Left hindlimb (tissue), 1 donor: ENCODE measurements at places on chromosomes 13 and 19.

DNA sequence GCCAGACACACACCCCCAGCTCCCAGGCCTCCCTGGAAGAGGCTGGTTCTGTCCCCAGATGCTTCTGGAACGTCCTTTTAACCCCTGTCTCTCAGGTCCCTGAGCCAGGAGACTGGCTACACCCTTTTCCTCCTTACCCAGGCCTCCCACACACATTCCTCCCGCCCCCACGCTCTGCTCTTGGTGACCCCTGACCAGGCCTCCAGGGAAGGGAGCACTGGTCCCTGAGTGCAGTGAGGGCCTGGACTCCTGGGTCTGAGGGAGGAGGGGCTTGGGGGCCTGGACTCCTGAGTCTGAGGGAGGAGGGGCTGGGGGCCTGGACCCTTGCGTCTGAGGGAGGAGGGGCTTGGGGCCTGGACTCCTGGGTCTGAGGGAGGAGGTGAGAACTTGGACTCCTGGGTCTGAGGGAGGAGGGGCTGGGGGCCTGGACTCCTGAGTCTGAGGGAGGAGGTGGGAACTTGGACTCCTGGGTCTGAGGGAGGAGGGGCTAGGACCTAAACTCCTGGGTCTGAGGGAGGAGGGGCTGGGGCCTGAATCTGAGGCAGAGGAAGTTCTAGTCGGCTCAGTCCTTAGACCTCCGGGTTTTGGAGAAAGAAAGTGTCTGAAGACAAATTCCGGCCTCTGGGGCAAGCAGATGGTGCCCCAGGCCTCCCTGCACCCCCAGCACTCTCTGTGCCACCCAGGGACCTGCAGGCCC is 527 bp downstream of the KLK6 start:
- DNase-seq: no peak

- no peak for DNase-seq
Observed at GRCh38 chr13:39509616-39510315, 93.2 kb downstream of the LHFPL6 start.

DNA sequence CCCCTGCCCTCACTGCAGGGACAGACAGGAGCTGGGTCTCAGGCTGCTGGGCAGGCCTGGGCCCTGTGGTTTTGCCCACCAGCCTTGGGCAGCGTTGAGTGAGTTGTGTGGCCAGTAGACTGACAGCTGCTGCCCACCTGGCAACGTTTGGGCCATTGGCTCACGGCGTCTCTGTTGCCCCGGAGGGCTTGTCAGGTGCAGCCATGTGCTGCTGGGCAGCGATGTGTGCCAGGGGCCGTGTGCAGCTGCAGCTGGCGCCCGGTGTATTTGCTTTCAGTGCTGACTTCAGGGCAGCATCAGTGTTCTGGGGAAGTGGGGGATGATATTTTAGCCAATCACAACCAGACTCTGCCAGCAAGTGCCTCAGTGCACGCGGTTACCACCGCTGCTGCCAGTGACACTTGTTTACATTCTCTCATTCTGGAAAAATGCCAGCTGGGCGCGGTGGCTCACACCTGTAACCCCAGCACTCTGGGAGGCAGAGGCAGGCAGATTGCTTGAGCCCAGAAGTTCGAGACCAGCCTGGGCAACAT is 10.6 kb downstream of the FZR1 start:
- DNase-seq: no peak

GRCh38 chr13:97388373-97388772 is 45.6 kb upstream of the RAP2A start:
- DNase-seq: no peak

DNA sequence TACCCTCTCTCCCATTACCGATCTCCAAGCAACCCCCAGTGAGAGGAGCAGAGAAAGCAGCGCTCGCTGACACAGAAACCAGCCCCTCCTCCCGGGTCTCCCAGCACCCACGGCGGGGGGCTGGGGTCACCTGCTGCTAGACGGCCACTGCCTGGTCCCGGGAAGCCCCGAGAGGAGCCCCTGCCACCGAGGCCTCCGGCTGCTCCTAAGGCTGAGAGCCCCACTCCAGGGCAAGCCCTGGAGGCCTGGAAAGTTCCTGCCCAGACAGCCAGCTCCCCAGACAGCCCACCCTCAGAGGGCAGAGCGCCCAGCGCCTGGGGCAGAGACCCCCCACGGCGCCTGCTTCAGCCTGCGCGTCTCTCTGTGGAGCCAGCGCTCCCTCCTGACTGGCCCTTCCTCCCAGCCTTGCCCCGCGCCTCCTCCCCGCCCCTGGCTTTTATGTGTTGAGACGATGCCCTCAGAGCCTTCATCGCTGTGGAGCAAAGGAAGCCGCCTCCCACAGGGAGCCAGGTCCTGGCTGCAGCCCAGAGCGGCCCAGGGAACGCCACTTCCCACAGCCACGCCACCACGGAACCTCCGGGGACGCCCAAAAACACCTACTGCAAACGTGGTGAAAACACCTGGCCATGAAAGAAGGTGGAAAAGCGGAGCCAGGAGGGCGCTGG is 51.1 kb downstream of the MLLT1 start:
- DNase-seq: no peak

- no peak for DNase-seq
Observed at GRCh38 chr19:16334411-16334810, 9.8 kb downstream of the KLF2 start.

GRCh38 chr19:30064348-30064699 is 122.3 kb downstream of the URI1 start:
- DNase-seq: no peak

- no peak for DNase-seq
Observed at GRCh38 chr19:42431486-42431885, 4.3 kb upstream of the LIPE start.

DNA sequence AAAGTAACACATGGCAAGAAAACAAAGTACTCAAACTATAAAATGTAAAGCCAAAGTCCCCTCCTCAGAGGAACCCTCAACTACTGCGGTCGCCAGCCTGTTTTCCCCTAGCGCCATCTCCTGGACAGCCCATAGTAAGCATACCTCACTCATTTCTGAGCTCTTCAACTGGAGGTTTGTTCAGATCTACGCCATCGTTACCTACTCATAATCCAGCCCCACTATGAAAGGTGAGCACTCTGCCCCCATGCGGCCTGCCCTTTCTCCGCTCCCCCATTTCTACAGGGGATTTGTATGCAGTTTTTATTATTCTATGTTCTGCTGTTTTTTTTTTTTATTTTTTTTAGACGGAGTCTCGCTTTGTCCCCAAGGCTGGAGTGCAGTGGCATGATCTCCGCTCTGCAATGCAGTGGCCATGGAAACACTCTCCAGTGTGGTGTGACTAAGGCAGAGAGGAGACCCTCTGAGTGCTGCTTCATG is 26.2 kb downstream of the OPA3 start:
- no peak for DNase-seq

DNA sequence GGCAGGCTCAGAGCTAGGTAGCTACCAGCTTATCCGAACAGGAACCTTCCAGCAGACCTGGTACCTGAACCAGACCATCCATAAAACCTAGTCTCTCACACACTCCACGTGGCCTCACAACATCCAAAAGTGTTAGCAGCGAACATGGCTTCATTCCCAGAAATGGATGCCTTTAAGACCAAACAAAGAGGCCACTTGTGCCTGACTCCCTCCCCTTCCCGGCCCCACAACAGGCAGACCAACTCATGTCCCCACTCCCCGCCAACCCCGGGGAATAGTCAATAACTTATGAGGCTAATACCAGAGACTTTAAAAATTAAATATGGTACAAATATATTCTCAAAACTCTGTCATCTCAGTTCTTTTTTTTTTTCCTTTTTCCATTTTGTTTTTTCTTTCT is 46.2 kb downstream of the ZNF557 start:
- no peak for DNase-seq

GRCh38 chr13:107573184-107573583 is 642.2 kb downstream of the LIG4 start:
- DNase-seq: no peak

- no peak for DNase-seq
Observed at GRCh38 chr13:80029170-80029569, 311.8 kb downstream of the SPRY2 start.

DNA sequence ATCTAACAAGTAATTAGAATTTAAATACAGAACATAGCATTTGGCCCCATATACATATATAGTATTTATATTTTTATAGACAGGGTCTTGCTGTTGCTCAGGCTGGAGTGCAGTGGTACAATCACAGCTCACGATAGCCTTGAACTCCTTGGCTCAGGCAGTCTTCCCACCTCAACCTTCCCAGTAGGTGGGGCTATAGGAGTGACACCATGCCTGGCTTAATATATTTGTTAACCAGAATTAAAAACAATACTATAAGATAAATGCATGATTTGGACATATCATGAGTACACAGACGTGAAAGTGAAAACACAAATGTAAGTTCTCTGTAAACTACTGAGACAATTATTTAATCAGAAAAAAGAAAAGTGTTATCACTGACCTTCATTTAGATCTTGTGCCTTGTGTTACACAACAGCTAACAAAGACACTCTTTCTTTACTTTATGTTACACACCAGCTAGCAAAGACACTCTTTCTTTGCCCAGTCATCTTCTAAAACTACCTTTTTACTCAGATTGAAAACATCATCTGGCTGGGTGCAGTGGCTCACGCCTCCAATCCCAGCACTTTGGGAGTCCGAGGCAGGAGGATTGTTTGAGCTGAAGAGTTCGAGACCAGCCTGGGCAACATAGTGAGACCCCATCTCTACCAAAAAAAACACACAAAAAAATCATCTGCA is 22.6 kb downstream of the CARS2 start:
- no peak for DNase-seq

GRCh38 chr13:31301119-31301518 is 101.3 kb downstream of the B3GLCT start:
- no peak for DNase-seq

GRCh38 chr13:110408286-110408685 is 101.2 kb downstream of the COL4A2 start:
- no peak for DNase-seq

GRCh38 chr13:95185851-95186250 is 115.4 kb downstream of the ABCC4 start:
- DNase-seq: no peak

GRCh38 chr13:90793261-90793820 is 554.1 kb upstream of the MIR17HG start:
- DNase-seq: no peak

DNA sequence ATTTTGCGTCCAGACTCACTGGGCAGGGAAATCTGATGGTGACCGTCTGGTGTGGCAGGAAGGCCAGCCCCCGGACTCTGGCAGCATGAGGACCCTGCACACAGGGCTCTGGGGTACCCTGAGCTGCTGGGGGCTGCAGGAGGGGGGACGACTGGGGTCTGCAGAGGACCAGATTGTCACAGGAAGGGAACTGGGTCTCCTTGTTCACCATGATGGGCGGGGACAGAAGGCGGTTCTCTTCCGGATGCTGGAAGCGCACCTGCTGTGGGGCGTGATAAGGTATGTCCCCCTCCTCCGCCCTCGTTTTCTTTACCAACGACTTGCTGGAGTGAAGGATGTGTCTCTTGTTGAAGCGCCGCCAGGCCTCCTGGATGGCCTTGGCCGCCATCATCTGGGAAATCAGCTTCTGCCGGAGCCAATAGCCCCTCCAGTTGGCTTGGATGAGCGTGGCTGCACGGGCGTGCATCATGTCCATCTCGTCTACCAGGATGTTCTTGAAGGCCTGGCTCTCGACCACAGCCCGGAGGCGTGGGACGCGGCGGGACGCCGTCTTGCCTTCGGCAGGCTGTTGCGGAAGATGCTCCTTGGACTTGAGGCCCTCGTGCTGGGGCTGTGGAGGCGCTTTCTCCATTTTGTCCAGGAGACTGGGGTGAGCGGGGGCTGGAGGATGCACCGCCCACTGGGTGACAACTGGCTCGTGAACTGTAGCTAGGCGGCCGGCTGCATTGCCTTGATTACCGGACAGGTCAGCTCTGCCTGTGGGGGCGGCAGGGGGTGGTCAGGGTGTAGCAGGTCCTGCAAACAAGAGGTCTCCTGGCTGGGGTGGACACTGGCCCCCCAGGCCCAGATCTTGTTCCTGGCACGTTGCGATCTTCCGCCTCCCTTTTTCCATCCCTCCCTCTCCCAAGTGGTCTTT is 7.2 kb downstream of the IQCN start:
- DNase-seq: no peak

- no peak for DNase-seq
Observed at GRCh38 chr13:46685006-46685730, 111.8 kb downstream of the ESD start.

DNA sequence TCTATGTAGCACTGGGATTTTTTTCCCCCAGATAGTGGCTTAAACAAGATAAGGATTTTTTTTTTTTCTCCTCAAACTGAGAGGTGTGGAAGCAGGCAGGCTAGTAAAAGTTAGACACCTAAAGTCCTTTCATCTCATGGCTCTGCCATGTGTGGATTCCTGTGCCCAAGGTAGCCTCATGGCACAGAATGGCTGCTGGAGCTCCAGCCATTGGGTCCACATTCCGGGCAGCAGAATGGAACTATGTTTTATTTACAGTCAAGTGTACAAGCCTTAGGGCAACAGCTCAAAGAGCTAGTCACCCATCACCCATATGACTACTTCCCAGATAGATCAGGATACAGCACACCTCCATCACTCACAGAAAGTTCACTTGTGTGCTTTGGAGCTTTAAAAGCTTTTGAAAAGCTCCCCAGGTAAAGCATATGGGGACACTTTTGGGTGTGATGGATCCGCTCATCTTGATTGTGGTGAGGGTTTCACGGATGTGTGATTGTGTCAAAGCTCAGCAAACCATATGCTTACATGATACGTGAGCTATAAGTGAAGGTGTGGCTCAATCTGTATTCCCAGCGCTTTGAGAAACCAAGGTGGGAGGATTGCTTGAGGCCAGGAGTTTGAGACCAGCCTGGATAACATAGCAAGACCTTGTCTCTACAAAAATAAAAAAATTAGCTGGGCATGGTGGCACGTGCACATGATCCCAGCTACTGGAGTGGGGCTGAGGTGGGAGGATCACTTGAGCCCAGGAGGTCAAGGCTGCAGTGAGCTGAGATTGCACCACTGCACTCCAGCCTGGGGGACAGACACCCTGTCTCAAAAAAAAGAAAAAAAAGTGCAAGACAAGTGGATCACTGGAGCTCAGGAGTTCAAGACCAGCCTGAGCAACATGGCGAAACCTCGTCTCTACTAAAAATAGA is 18.1 kb downstream of the PGLS start:
- no peak for DNase-seq

DNA sequence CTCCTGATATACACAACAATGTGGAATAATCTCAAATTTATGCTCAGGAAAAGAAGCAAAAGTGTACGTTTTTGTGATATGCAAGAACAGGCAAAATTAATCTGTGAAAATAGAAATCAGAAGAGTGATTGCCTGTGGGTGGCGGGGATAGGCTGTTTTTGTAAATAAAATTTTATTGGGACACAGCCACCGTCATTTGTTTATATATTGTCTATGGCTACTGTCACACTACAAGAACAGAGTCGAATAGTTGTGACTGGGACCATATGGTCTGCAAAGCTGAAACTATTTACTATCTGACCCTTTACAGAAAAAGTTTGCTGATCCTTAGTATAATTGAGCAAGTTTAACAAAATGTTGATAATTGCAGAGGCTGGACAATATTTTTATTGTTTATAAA is 269.5 kb upstream of the HTR2A start:
- DNase-seq: no peak
